ENCODE measurements at places on chromosomes 2 and 18.

DNA sequence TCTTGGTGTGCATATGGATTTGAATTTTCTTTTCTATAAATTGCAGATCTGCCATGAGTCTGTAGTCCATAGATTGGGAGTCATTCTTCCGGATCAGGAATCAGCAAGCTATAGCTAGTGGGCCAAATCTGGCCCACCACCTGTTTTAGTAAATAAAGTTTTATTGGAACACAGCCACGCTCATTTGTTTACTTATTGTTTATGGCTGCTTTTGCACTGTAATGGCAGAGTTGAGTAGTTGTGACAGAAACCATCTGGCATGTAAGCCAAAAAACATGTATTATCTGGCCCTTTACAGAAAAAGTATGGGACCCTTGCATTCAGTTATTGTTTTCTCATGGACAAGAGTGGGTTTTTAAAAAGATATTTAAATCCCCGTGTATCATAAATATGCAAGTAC, 191.2 kb downstream of the LRRTM1 start:
- no peak for DNase-seq

DNA sequence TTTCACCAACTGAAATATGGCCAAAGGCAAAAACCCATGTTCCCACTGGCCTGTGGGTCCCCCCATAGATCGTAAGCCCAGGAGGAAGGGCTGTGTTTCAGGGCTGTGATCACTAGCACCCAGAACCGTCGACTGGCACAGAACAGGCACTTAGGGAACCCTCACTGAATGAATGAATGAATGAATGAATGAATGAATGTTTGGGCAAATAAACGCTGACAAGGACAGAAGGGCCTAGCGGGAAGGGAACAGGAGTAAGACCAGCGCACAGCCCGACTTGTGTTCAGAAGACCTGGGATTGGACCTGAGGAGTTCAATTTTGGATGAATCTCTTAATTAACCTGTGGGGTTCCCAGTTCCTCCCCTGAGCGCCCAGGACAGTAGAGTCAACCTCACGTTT, 76.2 kb downstream of the TPO start:
- no peak for DNase-seq

DNA sequence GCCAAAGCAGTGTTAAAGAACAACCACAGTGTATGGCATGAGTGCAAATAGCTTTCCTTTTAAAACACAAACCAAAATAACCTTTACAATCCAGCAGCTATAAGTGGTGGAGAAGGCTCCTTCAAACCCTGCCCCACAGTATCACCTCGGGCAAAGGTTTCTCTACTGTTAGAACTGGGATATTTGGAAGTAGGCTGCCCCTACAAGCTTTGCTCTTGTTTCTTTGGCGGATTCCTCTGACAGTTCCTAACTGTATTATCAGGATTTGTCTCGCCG, 214.8 kb downstream of the ZNF521 start:
- no peak for DNase-seq

DNA sequence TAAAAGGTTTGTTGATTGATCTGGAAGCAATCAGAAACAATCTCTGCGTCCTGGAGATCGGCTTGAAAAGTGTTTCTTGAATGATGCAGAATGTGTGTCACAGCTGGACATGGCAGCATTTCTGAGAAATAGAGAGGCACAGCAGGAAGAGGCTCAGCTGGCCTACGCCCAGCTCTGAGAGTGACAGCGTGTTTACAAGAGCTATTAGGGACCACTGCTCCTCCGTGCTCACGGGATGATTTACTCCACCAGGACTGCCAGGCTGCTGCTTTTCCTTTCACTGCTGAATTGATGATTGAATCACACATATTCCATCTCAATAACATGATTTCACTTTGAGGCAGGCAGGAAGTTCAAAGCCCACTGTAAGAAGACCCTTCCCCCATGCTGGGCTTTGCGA, 62.8 kb downstream of the GALNT14 start:
- DNase-seq, result no peak

DNA sequence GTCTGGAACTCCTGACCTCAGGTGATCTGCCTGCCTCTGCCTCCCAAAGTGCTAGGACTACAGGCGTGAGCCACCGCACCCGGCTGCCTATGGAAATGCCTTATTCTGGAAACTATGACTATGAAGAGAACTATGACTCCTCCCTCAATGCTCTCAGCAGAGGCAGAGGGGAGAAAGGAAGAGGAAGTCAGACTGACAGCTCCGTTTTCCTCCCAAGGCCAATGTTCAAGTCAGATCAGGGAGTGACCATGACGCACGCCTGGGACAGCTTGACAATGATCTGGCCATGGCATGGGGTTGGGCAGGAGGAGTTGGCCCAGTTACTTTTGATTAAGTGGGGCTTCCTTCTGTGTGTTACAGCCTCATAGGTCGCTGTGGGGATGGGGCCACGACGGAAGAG, 44.3 kb upstream of the MRPL33 start:
- no peak for DNase-seq

- DNase-seq, result no peak
Observed at GRCh38 chr2:230589025-230589424, 123.6 kb upstream of the CAB39 start.

DNA sequence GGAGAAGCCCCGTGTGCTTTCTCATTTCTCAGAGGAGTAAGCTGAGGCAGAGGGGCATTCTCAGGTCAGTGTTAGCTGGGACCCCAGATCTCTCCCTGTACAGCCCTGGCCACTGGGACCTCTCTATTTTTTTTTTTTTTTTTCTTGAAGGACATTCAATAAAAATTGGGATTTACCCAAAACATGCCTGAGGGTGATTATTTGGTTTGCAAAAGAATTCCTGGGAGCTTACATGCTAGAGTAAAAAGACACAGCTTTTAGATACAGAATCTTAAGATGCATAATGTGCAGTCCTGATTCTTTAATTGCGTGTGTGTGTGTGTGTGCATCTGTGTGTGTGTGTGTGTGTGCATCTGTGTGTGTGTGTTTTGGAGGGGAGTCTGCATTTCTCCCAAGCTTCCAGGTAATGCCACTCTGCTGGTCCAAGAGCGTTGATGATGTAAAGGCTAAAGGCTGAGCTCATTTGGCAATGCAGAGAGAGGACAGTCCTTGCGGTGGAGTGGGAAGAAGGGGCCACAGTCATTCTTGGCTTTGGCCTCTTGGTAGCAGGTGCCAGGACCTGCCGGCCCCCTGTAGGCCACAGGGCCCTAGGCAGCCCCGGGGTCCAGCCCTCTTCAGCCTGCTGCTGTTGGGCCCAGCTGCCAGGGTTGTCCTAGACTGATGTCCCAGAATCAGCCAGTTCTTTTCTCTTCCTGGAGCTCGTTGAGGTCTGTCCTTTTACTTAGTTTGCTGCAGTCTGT, 74.1 kb upstream of the MCFD2 start:
- DNase-seq, result no peak

GRCh38 chr2:203824603-203825002, 43.0 kb upstream of the CTLA4 start:
- DNase-seq, result no peak

DNA sequence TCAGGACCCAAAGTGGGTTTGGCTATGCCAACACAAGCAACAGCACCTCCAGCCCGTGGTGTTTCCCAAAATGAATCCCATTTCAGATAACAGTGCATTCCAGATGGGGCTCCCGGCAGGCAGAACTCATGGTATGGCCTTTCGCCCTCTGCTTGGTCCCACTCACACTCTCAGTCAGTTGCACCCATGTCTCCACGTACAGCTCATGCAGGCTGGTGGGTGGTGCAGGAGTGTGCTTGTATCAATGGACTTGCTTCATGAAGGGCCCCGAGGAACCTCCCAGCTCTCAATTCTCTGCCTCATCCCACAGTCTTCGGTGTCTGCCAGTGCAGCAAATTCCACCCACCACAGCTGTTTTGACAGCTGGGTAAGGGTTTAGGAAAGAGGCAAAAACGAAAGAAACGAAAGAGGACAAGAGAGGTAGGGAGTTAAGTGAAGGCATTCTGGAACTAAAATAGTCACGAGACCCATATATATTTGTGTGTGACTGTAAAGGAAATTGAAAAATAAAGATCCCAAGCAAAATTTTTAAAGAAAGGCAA, 278.1 kb downstream of the DCDC2C start:
- no peak for DNase-seq

GRCh38 chr2:148667113-148667836, 22.7 kb downstream of the EPC2 start:
- no peak for DNase-seq

DNA sequence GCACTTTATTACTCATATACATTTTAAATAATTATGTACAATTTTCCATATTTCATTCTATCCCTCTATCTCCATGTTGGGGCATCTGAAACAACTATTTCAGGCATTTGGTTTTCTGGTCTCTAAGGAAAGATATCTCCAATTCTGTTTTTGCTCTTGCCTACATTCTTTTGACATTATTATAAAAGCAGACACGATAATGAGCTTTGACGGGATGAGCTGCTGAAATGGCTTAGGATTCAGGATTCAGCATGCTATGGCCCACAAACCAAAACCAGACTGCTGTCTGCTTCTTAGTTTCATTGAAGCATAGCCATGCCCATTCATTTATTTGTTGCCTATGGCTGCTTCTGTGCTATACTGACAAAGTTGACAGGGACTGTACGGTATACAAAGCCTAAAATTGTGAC, 42.7 kb upstream of the GLS start:
- no peak for DNase-seq

Measured in GM04503 (cell line).